ENCODE measurements at places on chromosomes 2 and 18. TPM values are rescaled to one million over a fixed set of nuclear protein-coding genes. Genes with fewer than 3 reads are reported as not detected.

GRCh38 chr2:28952836-28953211 lies 28.3 kb upstream of the TOGARAM2 start:
- DNase-seq: no peak

DNA sequence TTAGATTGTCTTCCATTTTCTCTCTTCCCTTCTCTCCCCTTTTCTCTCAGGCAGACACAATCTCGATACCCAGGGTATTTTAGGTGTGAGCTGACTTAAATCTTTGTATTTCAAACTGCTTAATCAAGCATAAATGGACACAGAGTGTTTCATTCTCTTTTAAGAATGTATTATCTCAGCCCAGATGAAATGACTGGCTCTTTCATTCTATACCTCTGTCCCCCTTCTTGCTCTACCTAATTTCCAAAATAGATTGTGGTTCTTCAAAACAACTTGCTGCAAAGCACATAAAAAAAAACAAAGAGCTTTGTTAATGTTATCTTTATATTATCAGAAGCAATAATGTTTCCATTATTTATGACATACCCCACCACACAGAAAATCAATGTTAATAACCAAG lies 514.6 kb downstream of the ERBB4 start:
- no peak for DNase-seq

- DNase-seq: no peak
These were observed 72.2 kb downstream of the HDAC4 start for GRCh38 chr2:239328351-239329191.

- DNase-seq: peak; percentile 62
These were observed 56.5 kb downstream of the EMX1 start for GRCh38 chr2:72973566-72974435.

GRCh38 chr18:80037869-80038630 lies 3.8 kb downstream of the RBFA start:
- DNase-seq: no peak

DNA sequence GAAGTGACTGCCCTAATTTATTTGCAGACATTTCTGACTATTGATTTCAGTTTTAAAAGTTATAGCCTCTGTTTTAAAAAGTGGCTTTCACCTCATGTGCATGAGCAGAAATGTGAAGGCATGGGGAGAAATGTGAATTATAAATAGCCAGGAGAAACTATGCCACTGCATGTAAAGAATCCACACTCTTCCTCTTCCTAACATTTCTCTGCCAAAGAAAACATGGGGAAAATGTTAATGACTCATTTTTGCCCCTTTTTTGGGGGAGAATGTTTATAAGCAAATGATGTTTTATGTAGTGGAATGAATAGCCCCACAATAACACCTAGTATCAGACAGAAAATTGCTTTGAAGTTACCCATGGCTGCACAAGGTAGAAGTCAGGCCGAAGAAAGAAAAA lies 249.0 kb upstream of the TANK start:
- DNase-seq: no peak

DNA sequence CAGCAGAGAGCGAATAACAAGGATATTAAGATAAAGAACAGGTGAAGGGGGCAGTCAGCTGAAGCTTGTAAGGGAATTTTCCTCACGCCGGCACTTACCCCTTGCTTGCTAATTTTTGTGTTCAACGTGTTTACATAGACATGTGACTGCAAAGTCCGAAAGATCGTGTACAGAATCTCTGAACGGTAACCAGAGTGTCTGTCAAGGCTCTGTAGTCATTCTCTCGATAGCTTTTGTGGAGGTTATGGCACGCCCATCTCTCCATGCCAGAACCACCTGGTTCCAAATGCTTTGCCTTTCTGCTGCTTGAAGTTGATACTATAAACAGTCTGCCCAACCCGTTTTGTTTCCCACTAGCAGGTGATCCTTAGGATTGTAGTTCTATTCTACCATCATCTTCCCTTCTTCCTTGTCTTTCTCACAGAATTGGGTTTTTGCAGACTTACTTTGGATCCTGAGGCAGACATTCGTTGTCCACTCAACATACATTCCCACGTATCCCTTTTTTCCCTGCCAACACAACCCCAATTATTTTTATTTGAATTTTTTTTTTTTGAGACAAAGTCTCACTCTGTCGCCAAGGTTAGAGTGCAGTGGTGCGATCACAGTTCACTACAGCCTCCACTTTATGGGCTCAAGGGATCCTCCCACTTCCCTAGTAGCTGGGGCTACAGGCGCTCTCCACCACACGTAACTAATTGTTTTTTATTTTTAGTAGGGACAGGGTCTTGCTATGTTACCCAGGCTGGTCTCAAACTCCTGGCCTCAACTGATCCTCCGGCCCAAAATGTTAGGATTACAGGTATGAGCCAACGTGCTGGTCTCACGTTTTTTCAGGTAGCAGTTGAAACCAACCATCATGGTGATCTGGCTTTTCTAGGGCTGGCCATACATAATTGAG lies 1.3 kb upstream of the USP34 start:
- peak; percentile 48 for DNase-seq

DNA sequence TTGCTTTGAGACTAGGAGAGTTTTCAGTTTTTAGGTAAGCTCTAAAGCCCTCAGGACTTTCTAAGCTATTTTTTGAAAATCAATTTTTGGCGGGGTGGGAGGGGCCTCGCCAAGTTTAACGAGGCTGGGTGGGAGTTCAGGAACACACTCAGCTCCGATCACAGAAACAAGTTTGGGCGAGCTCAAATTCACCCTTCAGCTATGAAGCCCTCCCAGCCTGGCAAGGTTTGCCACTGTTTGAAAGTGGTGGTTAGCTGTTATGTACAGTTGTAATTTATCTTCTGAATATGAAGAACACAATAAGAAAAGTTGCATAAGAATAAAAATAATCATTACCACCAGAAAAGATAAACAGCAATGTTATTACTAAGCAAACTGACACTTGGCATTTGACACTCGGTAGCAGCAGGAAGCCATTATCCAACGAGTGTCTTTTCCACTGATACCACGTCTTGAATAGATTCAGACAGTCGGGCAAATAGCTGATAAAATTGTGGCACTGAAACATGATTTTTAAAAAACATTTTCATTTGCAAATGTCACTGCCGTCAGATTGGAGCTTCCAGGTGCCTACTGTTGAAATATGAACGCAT lies 59.8 kb downstream of the KCTD1 start:
- no peak for DNase-seq

DNA sequence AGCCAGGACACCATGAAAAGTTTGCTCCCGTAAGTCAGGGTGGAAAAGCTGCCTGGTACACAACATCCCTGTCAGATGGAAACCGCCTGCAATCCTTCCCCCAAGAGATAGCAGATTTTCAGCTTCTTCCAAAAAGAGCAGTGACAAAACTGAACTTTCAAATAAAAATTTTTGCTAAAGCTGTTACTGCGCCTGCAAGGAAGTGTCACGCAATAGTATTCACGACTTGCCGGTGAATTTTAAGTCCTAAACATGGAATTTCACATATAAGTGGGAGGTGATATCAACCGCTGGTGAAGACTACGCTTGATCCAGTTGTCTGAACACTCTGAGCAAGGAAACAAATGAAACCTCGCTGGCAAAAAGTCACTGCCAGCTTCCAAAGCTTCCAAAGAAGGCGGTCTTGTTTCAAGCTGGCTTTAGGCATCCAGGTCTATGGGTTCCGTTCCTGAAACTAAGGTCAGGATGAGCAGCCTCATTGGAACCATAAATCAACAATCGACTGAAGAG lies 2.8 kb downstream of the COL6A3 start:
- DNase-seq: no peak

- no peak for DNase-seq
These were observed 112.1 kb downstream of the NFATC1 start for GRCh38 chr18:79507546-79508480.

DNA sequence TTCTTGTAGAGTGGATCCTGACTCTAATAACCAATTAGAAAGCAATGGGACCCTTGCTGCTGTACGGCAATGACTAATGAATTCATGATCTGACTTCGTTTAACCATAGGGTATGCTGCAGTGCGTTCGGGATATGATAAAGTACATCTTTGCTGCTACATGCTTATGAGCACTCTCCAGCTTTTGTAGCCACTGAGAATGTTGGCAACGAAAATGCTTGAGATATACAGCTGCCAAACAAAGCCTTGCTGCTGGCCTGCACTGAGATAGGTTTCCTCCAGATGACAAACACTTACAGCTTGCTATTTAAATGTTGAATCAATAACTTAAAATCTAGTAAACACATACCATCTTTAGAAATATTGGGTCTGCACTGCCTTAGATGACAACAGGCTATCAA lies 372.4 kb upstream of the SLC8A1 start:
- no peak for DNase-seq

DNA sequence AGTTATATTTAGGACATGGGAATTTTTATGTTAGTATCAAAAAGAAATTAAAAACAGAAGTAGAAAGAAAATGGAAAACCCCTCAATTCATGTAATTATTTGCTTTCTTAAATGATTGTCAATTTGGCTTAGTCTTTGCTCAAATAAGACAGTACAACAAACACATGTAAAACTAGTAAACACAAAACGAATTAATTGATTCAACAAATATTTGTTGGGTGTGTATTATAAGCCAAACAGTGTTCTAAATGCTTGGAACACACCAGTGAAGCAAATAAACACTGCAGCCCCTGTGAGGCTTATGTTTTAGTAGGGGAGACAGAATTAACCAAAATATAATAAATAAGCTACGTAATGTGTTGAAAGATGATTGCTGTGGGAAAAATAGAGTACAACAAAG lies 234.5 kb upstream of the STON1 start:
- no peak for DNase-seq

GRCh38 chr18:80192653-80193385 lies 54.5 kb downstream of the PARD6G start:
- DNase-seq: peak; percentile 13

GRCh38 chr18:78659057-78659456 lies 320.6 kb upstream of the SALL3 start:
- no peak for DNase-seq

DNA sequence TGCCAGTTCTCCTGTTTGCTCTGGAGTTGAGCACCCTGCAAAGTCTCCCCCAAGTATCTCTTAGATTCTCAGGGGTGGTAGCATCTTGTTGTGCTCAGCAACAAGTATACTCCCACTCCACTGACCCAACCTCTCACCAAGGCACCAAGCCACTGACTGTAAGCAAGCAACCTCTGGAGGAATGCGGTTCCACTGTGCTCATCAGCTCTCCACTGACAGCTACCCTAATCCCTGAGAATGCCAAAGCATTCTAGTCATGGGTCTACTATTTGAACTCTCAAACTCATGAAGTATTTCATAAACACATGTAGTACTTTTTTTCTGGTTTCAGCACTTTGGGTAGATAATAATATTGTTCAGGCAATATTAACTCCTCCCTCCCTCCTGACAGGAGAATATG lies 170.0 kb downstream of the EPHA4 start:
- DNase-seq: no peak

DNA sequence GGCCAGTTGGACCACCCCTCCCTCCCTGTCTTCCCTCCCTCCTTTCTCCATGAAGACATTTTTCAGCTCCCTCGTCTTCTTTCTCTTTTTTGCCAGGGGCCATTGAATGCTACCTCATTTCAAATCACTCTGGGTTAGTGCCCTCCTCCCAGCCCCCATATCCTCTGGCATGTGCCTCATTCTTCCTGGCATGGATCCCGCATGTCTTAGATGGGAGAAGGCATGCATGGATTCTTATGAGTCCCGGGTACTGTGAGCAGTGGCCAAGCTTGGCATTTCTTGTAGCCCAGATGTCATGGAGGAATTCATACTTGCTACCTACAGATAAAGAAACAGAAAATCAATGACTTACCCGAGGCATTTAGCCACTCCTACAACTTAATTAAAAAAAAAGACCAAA lies 9.0 kb upstream of the HAAO start:
- no peak for DNase-seq

- no peak for DNase-seq
These were observed 30.6 kb downstream of the CACNB4 start for GRCh38 chr2:152068226-152068625.

- DNase-seq: no peak
These were observed 62.5 kb downstream of the RRM2 start for GRCh38 chr2:10185046-10185445.

DNA sequence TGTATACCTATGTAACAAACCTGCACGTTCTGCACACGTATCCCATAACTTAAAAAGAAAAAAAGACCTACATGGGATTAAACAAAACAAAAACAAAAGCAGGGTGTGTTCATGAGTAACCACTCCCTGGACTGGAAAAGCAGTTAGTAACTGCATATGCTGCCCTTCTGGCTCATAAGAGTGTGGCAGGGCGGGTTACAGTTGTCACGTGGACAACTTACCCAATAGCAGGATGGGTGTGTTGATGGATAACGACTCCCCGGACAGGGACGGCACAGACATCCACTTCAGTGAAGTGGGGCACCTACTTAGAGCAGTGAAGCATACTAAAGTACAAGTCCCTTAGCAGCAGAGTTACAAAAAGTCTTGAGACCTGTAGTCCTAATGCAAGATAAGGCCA lies 136.7 kb downstream of the CCBE1 start:
- DNase-seq: no peak

DNA sequence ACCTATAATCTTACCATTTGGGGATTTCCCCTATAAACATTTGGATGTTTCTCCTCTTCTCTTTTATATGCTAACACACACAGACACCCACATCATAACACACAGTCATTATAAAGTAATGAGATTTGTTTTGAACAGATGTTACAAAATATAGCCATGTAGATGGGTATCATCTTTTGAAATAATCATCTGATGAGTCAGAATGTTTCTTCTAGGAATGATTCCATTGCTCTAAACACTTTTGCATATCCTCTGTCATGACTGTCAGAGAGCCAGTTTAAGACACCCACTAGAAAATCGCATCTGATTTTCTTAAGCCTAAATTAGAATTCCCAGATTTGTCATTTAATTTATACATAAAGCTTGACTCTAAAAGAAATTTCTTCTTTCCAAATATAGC lies 442.6 kb downstream of the CMPK2 start:
- no peak for DNase-seq

DNA sequence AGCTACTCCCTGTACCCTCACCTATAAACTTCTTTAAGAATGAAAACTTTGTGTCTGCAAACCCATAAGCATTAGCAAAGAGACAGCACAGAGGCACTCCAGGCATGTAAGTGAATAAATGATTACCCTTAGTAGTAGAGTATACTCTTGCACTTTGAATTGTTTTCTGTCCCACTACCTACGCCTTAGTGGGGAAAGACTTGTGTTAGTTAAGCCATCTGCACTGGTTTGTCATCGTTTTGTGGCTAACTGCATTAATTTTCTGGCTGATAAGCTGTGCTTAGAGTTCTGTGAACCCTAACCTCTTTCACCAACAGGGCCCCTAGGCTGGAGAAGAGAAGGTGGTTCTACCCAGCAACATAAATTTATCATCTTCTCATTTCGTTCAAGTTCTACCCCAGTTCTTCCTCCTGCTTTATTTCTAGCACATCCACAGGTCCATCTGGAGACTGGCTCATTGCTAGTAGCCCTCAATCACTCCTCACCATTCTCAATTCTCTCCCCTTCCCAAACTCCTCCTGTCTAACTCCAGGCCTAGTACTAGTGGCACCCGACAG lies 710 bp downstream of the LMAN2L start:
- no peak for DNase-seq

TGOLN2 gene
- 102 TPM for total RNA-seq

CHRNG gene
- total RNA-seq: not detected

MTLN gene
- 44.7 TPM for total RNA-seq

LYPD6 gene
- not detected for total RNA-seq

AQP12B gene
- not detected for total RNA-seq

UGT1A3 gene
- total RNA-seq: not detected

RND3 gene
- not detected for total RNA-seq

SALL3 gene
- total RNA-seq: not detected

RUFY4 gene
- total RNA-seq: 0.55 TPM

CYP26B1 gene
- not detected for total RNA-seq
